ENCODE measurements at places on chromosomes 3 and 15.

GRCh38 chr3:188834349-188834748, 337.4 kb upstream of the TPRG1 start:
- no peak for DNase-seq

- no peak for DNase-seq
Observed at GRCh38 chr3:182618085-182618732, 175.1 kb upstream of the ATP11B start.

DNA sequence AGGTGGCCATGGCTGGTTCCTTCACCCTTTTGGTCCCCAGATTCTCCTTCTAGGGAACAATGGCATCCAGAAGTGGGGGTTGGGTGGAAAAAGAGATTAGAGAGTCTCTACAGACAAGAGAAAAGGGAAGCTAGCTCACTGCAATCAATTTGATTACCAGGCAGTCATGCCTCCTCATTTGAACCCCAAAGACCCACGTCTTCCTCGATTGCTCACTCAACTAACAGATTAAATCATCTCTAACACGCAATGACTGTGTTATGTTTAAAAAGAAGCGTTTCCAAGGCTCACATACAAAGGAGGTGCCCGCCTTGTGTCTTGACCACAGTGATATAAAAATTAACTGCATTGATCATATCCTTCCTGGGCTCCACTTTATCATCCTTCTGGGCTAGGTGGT, 57.6 kb downstream of the BHLHE40 start:
- no peak for DNase-seq

GRCh38 chr15:87212041-87212440, 1044.5 kb downstream of the NTRK3 start:
- DNase-seq = no peak

DNA sequence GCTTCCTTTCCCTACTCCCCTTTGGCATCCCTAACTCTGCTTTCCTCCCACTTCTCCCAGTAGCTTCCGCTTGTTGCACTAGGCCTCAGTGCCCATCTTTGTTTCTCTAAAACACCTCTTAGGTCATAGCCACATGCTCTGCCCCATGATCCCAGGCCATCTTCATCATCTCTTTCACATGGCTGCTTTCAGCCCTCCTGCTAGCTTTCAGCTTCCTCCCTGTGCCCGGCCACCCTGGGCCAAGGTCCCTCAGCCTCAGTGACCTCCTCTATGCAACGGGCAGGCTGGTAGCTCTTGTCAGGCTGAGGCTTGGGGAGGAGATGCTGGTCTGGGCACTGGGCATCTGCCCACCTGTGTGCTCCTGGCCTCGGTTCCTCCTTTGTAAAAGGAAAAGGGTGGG, 2.3 kb downstream of the PLEKHO2 start:
- no peak for DNase-seq
